Camera-type eye (tissue), 1 donor: ENCODE measurements at places on chromosomes 7 and 10. TPM values are rescaled to one million over a fixed set of nuclear protein-coding genes. Genes with fewer than 3 reads are reported as not detected.

The ADIRF gene
- total RNA-seq, result 10.1 TPM

The LRRTM3 gene
- total RNA-seq, result 5.2 TPM

The CDH23 gene
- 75.4 TPM for total RNA-seq

The ZFYVE27 gene
- 30.5 TPM for total RNA-seq

The UPP1 gene
- total RNA-seq, result 8.5 TPM

The RASA4B gene
- 42.7 TPM for total RNA-seq

The NACAD gene
- 8.9 TPM for total RNA-seq

The DENND11 gene
- 80.9 TPM for total RNA-seq

The OLAH gene
- total RNA-seq, result 0.93 TPM
